ENCODE measurements at places on chromosomes 3 and 15. TPM values are rescaled to one million over a fixed set of nuclear protein-coding genes. Genes with fewer than 3 reads are reported as not detected.

The LMCD1 gene
- 2.3 TPM for total RNA-seq

The STAC gene
- 1.7 TPM for total RNA-seq

The LRRC49 gene
- total RNA-seq: 11.0 TPM

The TAGLN3 gene
- total RNA-seq: 14.9 TPM

The CACNA2D2 gene
- 0.04 TPM for total RNA-seq

The ZNF860 gene
- total RNA-seq: 7.9 TPM
